ENCODE measurements at places on chromosomes 7 and 10.

GRCh38 chr10:7274293-7274692 is 136.5 kb downstream of the SFMBT2 start:
- no peak for DNase-seq

GRCh38 chr10:12241810-12242529 is 46.0 kb downstream of the CDC123 start:
- DNase-seq: no peak

GRCh38 chr7:32533276-32534029 is 38.2 kb downstream of the AVL9 start:
- DNase-seq: no peak

DNA sequence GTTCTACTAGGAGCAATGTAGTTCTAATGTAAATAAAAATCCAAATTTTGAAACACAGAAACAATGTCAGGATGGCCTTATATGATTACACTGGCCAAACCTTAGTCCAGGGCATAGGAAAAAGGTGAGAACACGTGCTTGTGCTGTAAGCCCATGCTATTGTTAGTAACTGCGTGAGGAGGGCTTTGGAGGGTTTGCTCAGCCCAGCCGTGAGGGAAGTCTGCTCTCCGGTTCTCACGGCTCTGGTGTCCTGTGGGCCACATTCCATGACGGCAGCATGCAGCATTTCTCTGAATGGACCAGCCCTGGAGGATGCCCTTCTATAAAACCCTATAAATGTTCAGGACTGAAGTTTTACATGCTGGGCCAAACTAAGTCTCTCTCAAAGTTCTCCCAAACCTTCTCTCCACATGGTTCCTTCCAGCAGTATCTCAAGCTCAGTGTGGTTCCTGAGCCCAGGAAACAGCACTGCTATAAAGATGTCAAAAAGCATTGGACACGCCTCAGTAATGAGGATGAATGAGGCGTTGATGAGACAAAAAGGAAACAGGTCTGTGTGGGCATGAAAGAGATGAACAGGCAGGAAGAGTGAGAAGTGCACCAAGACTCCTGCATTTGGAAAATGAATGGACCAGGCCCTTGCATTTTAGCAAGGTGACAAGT is 174.8 kb upstream of the CDCA7L start:
- DNase-seq: no peak

- no peak for DNase-seq
These were observed 16.6 kb downstream of the KLHDC10 start for GRCh38 chr7:130086938-130087337.

- no peak for DNase-seq
These were observed 27.4 kb upstream of the POU6F2 start for GRCh38 chr7:38950309-38950708.

- DNase-seq: no peak
These were observed 6.5 kb downstream of the PTPRE start for GRCh38 chr10:127913368-127913759.
